Astrocyte of the cerebellum (primary cell): ENCODE measurements at places on chromosomes 7 and 10.

- DNase-seq = peak; percentile 88
These were observed 337.6 kb downstream of the FRMD4A start for GRCh38 chr10:13993169-13993568.

GRCh38 chr7:105032553-105033214 is 18.7 kb downstream of the KMT2E start:
- no peak for DNase-seq

- DNase-seq = no peak
These were observed 14.3 kb downstream of the UNCX start for GRCh38 chr7:1246871-1247526.

DNA sequence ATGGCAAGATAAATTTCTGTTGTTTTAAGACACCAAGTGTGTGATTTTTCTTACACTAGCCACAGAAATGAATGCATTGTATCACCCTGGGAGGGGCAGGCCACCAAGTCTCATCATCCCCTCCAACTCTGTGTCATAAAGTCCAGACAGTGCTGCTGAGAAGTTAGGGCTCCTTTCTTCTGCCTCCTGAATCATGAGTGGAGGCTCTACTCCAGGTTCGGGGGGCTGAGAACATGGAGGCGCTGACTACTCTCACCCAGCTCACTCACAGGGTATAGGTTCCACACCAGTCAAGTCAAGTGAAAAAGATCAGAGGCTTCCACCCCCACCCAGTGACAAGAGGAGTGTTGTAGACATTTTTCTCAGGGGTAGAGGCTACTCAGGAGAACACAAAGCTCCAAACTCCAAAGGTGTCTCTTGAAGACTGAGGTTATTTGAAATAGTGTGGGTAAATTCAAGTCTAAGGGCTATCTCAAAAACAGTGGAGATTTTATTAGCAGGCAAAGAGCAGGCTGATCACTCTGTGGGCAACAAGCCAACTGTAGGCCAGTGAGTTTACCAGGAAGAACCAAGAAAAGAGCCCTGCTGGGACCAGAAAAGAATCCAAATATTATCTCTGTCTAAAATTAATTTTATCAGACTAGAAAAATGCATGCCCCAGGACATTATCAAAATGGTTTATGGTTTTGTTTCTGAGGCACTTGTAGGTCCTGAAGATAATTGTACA is 118.6 kb upstream of the RET start:
- DNase-seq = no peak

DNA sequence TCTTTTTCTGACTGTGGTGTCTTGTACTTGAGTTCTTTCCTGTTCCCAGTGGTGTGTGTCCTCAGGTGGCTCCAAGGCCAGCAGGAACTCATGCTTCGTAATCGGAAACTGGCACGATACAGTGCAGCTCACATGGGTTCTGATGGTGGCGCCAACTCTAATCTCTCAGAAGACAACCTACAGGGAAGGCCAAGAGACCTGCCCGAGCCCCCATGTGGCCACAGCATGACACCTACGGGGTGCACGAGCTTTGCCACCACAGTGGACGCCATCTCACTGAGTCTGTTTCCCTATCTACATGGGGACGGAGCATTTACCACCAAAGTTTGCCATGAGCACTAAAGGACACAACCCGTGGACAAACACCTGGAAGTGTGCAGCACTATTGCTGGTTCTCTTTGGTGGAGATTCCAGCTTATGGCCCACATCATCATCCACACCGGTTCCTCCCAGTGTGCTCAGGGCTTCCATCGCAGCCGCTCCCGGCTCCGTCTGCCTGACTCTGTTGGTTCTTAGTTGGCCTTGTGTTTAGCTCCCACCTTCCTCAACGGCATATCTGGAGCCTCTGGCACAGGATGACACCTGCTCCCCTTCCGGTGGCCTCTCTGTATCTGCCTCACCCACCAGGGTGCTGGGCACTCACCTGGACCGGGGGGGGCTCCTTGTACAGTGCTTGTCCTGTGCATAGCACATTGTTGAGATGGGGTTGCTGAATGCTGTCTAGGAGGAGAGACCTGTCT is 586.6 kb upstream of the MKI67 start:
- DNase-seq = no peak

- DNase-seq = no peak
These were observed 117.4 kb downstream of the MTPAP start for GRCh38 chr10:30231709-30232108.

- peak; percentile 61 for DNase-seq
These were observed 76.4 kb upstream of the LRRC17 start for GRCh38 chr7:102836191-102836919.

DNA sequence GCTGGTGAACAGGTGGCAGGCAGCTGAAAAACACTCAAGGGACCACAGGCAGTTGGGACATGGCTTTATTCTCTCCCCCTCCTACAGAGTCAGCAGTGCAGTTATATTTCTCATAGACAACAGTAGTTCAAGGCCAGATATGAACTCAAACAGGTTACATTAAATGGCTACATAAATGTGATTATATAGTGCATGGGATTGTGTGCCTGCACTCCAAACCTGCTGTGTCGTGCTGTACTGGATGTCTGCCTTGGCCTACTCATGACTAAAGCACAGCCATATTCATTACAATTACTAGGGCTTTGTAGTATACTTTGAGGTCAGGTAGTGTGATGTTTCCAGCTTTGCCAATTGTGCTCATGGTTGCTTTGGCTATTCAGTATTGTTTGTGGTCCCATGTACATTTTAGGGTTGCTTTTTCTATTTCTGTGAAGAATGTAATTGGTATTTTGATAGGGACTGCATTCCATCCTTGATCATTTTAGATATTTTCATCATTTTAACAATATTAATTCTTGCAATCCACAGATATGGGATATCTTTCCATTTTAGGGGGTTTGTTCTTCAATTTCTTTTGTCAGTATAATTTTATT is 393.6 kb downstream of the CNTNAP2 start:
- DNase-seq = no peak

DNA sequence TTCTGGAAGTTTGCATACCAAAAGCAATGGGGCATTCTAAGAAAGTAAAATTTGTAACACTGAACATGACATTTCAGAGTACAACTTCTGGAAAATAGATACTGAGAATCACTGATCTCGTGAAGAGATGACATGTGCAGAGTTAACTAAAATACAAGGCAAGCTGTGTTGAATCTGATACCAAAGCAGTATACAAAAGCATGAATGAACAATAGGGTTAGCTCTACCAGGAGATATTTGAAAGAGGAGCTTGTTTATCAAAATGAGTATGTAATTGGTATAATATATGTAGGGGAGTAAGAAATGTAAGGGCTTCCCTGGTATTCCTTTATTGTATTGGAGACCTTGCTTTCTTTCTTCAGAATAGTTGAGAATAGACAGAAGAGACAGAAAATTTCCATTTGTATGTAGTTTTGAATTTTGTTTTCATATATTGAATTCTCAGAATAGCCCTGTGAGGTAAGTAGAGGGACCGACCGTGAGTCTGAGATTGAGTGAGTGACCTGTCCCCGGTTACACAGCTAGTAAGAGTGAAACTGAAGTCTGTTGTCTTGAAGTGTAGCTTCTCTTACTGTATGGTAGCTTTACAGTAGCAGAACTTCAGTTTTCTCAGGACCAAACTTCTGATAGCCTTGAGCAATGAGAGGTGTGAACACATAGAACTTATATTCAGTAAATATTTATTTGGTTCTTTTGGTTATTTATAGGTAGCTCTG is 5.0 kb downstream of the HBP1 start:
- no peak for DNase-seq

DNA sequence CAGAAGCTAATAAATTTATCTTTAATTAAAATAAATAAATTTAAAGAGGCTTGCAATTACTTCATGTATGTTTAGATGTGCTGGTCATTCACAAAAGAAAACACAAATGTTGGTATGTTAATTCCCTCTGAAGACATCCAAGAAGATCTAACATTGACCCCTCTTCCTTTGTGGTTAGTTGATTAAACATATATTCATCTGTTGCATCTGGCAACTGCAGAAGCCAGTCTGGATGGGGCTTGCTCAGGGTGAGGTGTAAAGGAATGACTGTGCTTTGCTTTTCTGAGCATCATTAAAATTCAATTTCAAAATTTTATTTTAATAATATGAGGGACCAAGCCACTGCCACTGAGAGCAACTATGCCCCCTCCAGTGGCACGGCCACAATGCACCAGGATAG is 36.4 kb upstream of the FERD3L start:
- no peak for DNase-seq
